CD4-positive, alpha-beta T cell treated with Interleukin-1 beta for 1 hour (primary cell): ENCODE measurements at places on chromosomes 16 and 17.

GRCh38 chr17:83126275-83126811 lies 46.9 kb downstream of the METRNL start:
- no peak for DNase-seq

- no peak for DNase-seq
Observed at GRCh38 chr17:30552994-30553566, 75.9 kb downstream of the GOSR1 start.

DNA sequence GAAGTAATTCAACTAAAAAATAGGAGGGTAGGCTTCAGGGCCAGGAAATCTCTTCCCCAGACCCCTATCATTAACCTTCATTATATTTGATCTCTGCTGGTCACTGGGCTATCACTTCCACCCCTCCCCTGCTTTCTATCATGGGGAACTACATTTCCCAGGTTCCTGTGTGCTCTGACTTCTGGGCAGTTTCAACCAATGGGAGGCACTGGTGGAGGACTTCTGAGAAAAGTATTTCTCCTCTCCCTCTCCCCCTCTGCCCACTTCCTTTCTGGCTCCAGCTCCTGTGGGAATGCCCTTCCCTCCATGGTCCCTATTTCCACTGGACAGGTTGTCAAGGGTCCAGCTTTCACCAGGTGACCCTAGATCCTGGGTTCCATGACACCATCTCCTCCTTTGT lies 364.4 kb downstream of the C16orf95 start:
- DNase-seq, result no peak

GRCh38 chr17:77365584-77366186 lies 224.9 kb downstream of the SEC14L1 start:
- no peak for DNase-seq
